ENCODE measurements at places on chromosomes 6 and 20.

- no peak for DNase-seq
Observed at GRCh38 chr6:139144490-139145085, 9.7 kb downstream of the HECA start.

DNA sequence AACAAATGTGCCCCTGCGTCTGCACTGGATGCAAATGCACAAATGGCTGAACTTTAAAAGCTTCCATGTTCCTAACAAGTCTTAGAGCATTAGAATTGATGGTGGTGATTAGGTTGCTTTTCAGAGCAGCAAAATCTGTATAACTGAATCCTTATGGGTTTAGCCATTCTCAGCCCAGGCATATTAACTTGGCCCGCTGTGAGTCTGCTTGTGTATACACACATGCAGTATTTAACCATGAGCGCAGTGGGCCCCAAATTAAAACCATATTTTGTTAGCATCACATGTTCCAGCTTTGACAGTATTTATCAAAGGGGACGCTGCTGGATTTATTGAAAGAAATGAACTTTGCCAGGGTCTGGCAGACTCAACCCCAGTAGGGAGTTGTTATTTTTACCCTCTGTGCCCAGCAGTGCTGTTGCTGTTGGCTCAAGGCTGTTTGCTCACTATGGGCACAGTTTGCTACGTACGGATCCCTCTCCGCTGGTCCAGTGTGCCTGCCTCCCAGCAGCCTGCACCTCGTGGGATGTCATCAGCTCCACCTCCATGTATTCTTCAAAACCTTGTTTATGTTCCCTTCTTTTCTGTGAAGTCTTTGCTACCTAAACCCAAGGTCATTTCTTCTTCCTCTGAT is 144.7 kb downstream of the QRSL1 start:
- DNase-seq, result no peak

DNA sequence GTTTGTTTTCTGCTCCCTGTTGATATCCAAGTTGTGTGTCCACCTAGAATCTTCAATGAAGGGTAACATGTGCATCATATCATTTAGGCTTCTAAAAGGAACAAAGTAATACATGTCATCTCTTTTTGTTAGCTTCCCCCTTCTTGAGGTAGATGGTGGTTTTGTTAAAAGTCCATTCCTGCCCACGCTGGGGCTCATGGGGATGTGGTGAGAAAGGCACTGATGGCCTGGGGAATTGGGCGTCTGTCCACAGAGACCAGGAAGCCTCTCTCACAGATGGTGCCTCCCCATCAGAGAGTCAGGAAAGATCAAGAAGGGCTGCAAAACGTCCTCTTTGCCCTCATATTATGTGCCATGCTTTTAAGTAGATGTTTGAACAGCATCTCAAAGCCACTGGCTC is 32.5 kb downstream of the GNAS start:
- DNase-seq, result no peak

DNA sequence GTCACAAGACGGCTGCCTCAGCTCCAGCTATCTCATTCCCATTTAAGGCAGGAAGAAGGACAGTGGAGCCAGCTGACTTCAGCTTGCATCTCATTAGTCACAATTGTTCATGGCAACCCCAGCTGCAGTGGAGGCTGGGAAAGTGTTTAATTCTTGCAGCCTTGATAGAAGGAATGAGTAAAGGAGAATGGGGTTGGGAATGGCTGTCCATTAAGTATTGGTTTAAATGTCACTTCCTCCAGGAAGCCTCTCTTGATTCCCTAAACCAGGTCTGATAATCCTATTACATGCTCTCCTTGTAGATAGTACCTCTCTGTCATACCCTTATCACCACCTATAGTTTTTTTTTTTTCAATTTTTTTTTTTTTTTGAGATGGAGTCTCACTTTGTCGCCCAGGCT is 166.4 kb downstream of the TFAP2C start:
- no peak for DNase-seq

- DNase-seq, result no peak
Observed at GRCh38 chr6:131660195-131660594, 23.1 kb downstream of the ENPP3 start.

- DNase-seq, result no peak
Observed at GRCh38 chr20:44662261-44662660, 10.8 kb upstream of the ADA start.

- peak; percentile 40 for DNase-seq
Observed at GRCh38 chr6:133892813-133893691, 4.1 kb downstream of the TCF21 start.

DNA sequence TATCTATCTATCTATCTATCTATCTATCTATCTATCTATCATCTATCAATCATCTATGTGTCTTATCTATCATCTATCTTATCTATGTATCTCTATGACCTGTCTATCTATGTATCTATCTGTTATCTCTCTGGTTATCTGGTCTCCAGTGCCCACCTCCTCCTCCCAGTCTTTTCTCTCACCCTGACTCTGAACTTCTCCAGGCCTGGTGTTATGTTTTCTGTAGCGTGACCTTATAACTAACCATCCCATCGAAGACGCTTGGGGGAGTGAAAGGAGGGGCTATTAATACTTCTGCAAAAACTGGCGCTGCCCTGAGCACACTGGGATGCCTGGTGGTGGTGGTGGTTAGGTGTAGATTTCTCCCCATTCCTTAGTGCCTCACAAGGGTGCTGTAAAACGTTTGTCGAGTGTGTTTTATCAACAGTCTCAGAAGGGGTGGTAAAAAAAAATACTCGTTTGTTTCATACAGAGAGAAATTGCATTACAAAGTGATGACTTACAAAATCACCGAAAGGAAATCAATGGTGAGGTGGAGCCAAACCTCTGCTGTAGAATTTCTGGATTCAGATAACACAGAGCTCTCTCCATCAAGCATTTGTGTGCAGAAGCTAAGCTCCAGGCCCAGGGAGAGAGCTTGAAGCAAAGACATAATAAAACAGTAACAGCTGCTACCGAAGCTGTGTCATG is 156.2 kb downstream of the BCAS1 start:
- no peak for DNase-seq
